Fibroblast of the aortic adventitia (primary cell): ENCODE measurements at places on chromosomes 12 and 14.

DNA sequence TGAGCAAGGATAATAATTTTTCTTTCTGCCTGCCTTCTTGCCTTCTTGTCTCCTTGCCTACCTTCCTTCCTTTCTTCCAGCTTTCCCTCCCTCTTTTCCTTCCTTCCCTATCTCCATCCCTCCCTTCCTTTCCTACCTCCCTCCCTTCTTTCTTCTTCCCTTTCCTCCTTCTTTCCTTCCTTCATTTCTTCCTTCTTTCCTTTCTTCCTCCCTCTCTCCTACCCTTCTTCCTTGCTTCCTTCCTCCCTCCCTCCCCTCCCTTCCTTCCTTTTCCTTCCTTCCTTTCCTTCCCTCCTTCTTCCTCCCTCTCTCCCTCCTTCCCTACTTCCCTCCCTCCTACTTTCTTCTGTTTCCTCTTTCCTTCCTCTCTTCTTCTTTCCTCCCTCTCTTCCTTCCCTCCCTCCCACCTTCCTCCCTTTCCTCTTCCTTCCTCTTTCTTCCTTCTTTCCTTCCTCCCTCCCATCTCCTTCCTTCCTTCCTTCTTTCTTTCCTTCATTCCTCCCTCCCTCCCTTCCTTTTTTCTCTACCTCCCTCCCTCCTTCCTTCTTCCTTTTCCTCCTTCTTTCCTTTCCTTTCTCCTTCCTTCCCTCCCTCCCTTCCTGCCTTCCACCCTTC, 329.8 kb downstream of the APAF1 start:
- DNase-seq, result no peak

GRCh38 chr12:67701121-67701520, 52.6 kb downstream of the DYRK2 start:
- no peak for DNase-seq

- DNase-seq, result peak; percentile 84
Measured at GRCh38 chr12:49515266-49515665, 23.6 kb upstream of the KCNH3 start.

GRCh38 chr12:109626378-109627115, 53.0 kb downstream of the MVK start:
- no peak for DNase-seq

DNA sequence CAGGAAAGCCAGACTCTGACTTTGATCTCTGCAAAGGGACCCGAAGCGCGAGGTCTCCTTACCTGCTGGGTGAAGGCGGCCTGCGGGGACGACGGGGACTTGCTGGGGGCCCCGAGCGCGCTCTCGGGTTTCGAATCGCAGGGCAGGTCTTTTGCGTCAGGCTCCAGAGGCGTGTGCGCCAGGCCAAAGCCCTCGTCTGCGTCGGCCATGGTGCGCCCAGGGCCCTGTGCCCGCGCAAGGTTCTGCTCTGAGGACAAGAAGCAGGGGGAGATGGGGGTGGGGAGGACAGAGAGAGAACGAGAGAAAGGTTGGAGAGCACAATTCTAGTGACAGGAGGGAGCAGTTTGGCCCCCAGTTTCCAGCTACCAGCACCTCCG, 2.3 kb downstream of the TBX5 start:
- DNase-seq, result no peak

DNA sequence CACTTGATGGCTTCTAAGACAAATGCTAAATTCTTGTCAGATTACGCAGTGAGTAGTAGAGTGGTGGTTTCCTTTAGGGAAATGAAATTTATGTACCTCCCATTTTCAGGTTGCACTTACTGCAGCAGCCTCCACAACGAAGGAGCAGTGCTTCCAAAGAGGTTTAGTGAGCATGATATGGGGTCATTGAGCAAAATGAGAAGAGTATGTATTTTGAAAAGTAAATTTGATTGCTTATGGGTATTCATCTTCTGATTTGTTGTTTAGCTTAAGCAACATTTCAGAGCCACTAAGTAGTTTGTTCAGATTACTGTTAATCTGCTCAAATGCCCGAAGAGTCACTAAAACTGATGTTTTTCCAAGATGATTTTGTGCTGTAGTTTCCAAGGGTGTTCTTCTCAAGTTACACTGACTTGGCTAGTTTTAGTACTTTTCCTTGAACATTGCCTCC, 493.6 kb downstream of the PCNX1 start:
- peak; percentile 68 for DNase-seq

DNA sequence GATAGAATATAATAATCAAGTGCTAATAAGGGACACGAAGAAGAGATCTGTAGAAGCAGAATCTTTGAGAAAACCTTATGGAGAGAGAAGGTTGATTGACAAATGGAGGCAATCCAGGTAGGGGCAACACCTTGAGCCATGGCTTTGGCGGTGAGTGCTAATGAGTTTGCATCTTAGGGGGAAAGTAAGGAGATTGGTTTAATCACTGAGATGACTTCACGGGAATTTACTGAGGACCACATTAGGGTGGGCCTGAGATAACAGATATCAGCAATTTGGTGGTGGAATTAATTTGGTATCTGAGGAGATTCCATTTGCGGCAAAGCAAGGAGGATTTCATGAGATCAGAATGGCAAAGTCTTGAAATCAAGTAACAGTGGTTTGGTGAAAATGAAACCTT, 1.8 kb upstream of the LARP4 start:
- no peak for DNase-seq

- DNase-seq, result peak; percentile 87
Measured at GRCh38 chr14:88385212-88386101, at the start of gene SPATA7. TSS of gene SPATA7 (plus strand) at chr14:88385657. CDS start at chr14:88385819, 162 bp downstream.

DNA sequence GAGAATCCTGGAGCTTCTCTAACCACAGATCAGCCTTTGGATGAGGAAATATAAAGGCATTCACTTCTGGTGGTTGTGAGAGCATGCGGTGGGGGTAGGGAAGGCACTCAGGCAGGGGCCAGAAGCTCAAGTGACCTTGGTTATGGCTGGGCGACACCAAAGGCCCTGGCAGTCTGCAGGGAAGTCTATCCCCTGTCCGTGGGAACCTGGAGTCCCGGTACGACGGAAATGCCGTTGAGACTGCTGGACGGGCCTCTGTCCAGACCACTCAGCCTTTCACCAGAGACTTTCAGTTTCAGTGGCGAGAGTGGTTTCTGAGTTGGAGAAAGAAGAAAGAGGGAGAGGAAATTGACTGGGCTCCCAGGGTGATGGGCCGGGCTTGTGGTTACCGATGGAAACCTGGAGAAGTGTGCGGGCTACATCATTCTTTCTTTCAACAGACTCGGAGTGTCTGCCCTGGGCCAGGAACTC, 20.9 kb downstream of the ISCA2 start:
- DNase-seq, result peak; percentile 68

DNA sequence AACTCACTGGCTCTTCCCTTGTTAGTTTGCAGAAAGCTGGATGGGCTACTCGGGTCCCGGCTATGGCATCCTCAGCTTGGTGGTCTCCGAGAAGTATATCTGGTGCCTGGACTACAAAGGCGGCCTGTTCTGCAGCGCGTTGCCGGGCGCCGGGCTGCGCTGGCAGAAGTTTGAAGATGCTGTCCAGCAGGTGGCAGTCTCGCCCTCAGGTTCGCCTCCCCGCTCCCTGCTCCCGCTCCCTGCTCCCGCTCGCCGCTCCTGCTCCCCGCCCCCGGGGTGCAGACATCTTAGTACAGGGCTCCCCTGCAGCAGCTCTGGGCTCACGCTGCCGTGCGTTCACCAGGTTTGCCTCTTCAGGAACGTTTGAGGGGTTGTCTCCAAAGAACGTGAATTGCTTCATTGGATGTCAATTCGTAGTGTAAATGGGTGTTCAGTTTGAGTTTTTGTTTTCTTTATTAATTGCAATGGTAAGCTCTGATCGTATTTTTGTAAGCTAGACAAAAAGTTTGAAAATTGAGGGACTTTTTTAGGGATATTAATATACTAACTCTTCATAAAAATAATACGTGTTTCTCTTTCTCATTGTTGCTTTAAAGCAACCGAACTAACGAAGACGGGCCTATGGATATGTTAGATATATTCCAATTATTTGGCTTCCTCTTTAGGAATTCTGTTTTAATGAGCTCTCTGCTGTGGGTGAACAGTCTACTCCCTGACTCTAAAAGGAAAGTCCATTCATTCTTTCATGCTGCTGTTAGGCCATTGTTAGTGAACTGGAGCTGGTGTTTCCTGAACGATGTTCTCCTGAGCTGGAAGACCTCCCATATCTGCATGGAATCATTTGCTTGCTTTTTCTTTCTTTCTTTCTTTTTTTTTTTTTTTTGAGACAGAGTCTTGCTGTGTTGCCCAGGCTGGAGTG, 71.3 kb downstream of the ANKRD9 start:
- DNase-seq, result peak; percentile 81

DNA sequence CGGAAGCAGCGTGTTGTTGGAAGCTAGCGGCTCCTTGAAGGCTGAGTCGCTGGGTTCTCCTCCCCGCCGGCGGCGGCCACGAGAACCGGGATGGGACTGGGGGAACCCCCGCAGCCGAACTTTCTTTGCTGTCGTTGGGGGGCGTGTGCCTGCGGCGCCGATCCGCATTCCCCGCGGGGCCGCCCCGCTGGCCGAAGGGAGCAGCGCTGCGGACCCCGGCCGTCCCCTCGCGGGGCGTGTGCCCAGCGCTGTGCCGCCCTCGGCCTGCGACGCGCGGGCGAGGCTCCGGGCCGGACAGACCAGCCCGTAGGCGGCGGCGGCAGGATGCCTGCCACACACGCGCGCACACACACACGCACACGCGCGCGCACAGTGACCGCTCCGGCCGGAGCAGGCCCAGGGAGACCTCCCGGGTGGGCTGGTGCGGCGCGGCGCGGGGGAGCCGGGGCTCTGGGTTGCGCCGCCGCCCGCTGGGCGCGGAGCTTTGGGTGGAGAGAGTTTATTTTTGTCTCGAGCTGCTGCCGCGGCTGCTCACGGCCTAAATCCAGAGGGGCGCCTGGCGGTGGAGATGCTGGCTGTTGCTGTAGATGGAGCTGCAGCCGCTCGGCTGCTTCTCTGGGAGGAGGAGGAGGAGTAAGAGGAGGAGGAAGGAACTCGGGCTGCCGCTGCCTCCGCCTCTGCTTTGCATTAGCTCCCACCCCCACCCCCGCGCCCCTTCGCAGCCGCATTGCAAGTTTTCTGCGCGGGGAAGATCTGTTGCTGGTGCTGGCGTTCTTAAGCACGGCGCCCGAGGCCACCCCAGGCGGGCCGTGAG, at the start of gene SAMD4A:
SAMD4A (plus strand) TSS at position 719 of the 814 bp plus-strand sequence. CDS start 789 bp downstream, outside the sequence.
- DNase-seq, result peak; percentile 90

GRCh38 chr12:11877869-11878780, 192.6 kb upstream of the BCL2L14 start:
- peak; percentile 55 for DNase-seq

DNA sequence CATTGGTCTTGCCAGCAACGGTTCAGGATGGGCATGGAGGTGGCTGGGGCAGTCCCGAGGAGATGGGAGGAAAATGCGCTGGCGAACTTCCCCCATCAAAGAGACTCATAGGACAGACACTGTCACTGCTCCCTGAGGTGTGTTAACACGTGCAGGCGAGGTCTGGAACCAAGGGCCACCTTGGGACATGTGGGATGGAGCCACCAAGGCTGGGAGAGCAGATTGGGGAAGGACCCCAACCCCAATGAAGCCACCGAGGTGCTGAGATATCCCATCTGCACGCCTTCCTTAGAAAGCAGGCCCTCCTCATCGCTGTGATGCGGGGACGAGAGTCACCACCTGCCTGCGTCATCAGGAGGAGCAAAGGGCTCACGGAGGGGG, 16.9 kb upstream of the BEGAIN start:
- DNase-seq, result no peak

- peak; percentile 6 for DNase-seq
Measured at GRCh38 chr12:29957835-29958234, 174.1 kb upstream of the TMTC1 start.

- DNase-seq, result peak; percentile 63
Measured at GRCh38 chr14:22472935-22473854, 115.8 kb downstream of the DAD1 start.

DNA sequence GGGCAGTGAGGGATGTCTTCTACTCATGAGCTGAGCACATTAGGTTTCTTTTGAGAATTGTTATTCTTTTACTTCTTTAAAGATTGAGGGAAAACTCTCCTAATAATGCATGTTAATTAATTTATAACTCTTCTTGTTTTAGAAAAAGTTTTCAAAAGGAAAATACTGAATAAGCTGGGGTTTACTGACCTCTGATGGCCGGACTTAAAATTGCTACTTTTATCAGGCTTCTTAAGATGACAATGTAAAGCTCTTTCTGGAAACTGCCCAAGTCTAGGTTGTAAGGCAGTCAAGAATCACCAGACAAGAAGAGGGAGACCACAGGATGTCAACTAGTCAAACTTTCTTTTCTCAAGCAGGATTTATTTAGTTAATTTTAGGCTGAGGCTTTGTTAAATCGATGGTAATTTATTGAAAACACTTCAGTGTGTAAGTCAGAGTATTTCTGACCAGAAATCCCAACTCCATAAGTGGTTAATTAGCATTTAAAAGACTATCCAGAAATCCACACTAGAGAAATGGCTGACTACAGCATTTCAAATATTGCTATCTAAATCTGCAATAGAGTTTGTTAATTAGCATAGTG, 82.1 kb downstream of the AVPR1A start:
- DNase-seq, result peak; percentile 87

- DNase-seq, result peak; percentile 35
Measured at GRCh38 chr12:43969882-43970281, 134.0 kb downstream of the TMEM117 start.

- DNase-seq, result no peak
Measured at GRCh38 chr14:100223332-100224201, 15.4 kb upstream of the YY1 start.

GRCh38 chr12:76890151-76891143, 11.6 kb upstream of the CSRP2 start:
- no peak for DNase-seq
